Stimulated activated CD4-positive, alpha-beta T cell treated with anti-CD3 and anti-CD28 coated beads, Interleukin-2, amount 100 ng/mL, for 4 hours (primary cell): ENCODE measurements at places on chromosomes 6 and 20.

- no peak for DNase-seq
Measured at GRCh38 chr6:19515939-19516338, 321.2 kb upstream of the ID4 start.

- peak; percentile 44 for DNase-seq
Measured at GRCh38 chr20:57392512-57393271, 1.5 kb downstream of the RBM38 start.

DNA sequence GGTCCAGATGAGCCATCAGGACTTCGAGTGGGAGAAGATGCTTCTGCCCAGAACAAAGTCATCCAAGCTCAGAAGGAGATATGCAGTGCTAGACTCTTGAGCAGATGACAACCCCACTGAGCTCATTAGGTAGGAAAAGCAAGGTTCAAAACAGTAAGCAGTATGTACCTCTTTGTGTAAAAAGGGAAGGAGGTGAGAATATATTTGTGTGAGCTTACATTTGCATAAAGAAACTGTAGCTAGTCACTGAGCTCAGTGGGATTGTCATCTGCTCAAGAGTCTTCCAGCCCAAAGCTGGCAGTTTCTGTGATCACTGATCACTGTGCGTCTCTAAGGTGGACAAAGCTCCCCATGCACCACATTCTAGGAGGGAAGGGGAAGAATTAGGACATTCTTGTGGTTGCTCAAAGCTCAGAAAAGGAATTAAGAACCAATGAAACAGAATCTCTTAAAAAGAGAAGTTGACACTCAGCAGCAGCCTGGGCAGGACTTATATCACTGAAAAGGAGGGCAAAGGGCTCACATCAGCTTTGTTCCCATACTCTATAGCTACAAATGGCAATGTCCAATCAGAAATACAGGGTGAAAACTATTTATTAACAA, 90.0 kb upstream of the MAFB start:
- DNase-seq: no peak

DNA sequence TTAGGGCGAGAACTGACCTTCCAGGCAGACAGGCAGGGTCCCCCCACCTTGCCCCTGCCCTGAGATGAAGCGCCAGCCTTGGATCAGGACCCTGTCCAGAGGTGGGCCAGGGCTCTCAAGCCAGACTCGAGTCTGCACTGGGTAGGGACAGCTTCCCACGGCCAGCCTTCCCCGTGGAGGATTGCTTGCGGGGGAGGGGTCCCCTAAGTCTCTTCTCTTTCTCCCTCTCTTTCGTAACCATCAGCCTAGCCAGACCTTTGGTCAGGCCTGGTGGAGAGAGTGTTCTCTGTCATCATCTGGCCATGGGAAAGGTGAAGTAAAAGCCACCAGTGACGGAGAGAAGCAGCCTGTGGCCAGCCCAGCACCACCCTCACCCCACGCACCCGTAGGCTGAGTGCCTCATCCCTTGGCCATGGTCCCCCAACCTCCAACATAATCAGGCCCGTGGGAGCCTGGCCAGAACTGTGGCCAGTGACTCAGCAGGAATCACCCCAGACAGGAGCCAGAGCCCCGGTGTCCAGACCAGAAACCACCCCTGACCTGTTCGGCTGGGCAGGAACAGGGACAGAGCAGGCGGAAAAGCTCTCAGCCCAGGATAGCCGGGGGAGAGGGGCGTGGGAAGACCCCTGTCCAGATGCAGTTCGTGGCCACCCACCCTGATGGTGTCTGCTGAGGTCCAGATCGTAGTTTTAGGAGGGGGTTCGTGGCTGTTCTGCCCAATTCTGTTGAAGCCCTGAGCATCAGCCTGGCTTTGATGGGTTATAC, 47.1 kb downstream of the SNAI1 start:
- DNase-seq: no peak
